ENCODE measurements at places on chromosomes 6 and 20.

DNA sequence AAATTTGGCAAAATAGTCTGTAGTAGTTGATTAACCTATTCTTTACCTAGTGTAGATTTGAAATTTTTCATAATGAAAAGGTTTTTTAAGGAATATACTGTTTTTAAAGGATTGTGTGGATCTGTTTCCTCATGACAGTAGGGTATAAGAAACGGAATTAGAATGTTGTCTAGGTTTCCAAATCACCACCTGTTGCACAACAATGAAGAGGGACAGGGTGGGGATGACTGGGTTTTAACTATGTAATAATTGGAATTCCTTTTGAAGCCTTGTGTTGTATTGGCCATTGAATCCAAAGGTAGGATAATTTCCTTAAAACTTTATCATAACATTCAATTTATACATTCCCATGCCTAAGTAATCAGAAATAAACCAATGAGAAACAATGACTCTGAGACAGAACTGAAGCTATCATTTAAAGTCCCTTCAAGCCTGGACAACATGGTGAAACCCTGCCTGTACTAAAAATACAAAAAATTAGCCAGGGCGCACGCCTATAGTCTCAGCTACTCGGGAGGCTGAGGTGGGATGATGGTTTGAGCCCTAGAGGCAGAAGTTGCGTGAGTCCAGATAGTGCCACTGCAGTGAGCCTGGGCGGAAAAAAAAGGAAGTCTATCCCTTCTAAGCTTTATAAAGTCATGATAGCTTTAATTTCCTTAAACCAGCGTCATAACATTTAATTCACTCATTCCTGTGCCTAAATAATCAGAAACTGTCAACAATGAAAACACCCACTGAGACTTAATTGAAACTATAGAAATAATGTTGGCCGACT, 18.3 kb upstream of the SLC17A5 start:
- no peak for DNase-seq

- peak; percentile 80 for DNase-seq
Measured at GRCh38 chr20:11891776-11892545, 25.7 kb upstream of the BTBD3 start.

- no peak for DNase-seq
Measured at GRCh38 chr6:68628161-68628560, 6.9 kb upstream of the ADGRB3 start.

- DNase-seq = no peak
Measured at GRCh38 chr6:139760128-139760527, 385.7 kb upstream of the CITED2 start.

DNA sequence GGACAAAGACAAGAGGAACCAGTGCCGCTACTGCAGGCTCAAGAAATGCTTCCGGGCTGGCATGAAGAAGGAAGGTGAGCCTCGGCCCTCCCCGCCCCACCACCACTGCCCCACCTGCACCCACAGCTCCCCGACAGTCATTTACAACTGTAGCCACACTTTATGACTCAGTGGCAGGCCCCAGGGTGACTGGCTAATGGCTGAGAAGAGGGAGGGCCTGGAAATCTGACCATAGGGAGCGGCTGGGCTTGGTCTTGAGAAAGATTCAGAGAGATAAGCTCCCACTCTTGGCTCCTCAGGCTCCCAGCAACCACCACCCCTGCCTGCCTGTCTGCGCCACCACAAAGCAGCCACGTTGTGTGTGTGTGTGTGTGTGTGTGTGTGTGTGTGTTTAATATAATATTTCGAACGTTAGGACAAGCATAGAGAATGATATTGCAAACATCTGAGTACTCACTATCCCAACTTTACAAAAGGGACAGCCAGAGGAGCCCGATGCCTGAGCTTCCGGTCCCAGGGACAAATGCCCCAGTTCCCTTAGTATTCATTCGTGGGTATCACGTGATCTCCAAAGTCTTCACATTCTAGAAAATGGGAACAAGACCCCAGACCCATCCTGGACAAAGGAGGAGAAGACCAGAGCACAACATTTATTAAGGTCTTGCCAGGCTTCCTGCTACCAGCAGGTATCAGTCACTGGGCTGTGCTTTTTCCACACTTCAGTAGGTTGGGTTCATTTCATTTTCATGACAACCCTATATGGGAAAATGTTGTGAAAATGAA, 52.1 kb downstream of the HNF4A start:
- no peak for DNase-seq

DNA sequence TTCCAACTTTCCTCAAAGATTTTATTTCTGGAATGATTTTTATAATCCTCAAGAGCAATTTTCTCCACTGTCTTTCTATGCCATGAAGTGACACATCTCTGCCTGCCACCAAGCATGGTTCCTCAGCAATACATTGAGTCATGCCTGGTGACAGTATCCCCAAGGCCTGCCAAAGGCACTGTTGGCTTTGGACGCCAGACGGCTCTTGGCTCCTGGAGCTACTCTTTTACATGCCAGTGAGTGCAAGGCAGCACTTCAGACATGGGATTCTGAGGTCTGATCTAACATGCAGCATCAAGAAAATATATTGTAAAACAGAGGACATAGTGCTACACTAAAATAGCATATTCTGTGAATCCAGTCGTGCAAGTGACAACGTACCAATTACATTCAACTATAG, 20.1 kb upstream of the PLEKHG1 start:
- no peak for DNase-seq

GRCh38 chr6:108576709-108577108, 16.0 kb downstream of the FOXO3 start:
- DNase-seq = no peak

DNA sequence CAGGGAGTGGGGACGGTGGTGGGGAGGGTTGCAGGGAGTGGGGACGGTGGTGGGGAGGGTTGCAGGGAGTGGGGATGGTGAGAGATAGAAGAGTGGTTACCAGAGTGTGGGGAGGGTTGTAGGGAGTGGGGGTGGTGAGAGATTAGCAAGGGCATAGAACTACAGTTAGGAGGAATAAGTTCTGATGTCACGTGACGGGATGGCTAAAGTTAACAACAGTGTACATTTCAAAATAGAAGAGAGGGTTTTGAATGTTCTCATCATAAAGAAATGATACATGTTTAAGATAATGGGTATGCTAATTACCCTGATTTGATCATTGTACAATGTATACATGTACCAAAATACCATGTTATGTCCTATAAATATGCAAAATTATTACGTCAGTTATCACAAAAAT, 57.6 kb upstream of the FRMD1 start:
- DNase-seq = no peak

DNA sequence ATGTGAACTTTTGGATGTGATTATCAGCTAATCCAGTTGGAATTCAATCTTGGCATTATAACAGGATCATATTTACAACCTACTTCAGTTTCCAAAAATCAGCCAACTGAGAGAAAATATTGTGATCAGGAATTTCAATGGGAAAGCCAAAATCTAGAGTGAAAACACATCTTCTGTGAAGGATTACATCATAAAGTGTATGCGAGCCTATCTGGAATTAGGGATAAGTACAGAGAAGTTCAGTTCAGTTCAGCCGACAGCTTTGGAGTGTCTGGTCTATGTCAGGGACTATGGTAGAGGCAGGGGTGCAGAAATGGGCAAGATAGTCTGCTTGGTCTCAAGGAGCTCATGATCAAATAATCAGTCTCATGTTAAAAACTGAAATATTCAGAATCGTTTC, 12.3 kb upstream of the PRIM2 start:
- DNase-seq = no peak

DNA sequence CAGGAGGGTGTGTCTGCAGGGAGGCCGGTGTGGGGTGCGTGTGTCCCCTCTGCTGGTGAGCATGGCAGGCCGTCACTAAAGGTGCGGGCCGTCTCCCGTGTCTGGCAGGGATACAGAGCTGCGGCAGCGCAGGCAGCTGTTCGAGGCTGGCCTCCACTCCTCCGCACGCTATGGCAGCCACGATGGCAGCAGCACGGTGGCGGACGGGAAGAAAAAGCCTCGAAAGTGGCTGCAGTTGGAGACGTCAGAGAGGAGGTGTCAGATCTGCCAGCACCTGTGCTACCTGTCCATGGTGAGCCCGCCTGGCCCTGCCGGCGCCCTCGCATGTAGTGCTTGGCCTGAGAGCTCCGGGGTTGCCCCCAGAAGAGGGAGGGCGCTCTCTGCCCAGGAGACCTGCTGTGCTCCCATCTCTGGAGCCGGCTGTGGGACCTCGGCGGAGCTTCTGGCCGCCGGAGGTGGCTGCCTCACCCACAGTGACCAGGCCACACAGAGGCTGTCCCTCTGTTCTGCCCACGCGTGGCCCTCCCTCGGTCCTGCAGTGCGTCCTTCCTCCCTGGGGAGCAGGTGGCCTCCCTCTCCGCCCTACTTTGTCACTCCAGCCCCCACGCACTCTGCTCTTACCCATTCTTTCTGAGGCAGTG, 149.6 kb downstream of the DTNBP1 start:
- DNase-seq = no peak

DNA sequence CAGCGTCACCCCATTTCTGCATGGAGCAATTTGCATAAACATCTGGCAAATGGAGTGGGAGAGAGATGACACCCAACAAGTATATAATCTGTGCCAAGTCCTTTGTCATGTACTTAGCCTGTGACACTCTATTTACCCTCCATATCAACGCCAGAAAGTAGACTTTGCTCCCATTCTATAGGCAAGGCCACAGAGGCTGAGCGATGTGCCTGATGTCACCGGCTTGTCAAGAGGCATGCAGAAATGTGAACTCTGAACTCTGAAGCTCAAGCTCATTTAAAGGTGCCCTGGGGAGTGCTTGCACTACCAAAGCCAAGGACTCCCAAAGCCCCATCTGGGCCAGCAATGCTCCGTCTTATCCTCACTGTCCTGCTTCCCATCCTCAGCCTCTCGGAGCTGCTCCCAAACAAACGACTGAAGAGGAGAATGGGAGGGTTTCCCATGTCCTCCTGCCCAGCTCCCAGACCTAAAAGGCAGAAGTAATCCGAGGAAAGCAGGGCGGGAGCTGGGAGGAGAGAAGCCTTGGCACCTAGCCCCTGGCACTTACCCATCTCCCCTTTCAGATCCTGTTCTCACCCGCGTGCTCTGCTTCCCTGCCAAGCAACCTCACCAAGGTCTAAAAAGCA, 9.2 kb downstream of the CPNE5 start:
- DNase-seq = no peak

- DNase-seq = no peak
Measured at GRCh38 chr6:149154261-149154821, 163.2 kb upstream of the TAB2 start.

DNA sequence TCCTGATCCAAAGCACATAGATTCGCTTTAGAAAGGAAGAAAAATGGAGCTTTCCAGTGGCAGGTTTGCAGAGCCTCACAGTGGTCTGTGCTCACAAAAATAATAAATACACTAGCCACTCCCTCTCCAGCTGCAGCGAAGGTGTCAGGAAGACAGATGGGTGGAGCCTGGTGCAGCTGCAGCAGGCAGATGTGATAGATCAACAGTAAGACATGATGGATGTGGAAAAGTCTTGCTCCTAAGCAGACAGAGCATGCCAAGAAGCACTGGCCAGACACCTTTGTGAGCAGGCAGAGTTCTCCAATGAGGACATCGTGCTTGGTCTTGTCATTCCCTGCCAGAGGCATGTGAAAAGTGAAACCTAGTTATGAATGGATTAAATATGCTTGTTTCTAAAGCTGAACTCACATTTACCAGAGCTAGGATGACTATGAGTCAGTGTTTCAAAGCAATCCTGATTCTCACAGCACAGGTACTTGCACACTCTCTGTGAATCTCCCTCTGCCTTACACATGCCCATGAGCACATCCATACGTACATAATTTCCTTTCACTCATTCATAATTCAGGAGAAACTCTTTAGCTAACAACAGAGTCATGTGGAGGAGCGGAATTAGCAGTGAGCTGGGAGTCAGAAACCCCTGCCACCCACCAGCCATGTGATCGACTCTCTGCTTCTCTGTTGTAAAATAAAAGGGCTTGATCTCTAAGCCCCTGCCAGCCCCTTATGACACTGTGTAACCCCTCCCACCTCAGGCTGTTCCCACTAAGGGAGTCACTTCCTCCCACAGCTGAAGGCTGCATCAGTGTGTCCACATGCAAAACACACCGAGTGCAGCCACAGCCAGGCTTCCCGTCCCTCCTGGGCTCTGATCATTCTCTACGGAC, 111.2 kb downstream of the SCML4 start:
- DNase-seq = no peak

- DNase-seq = no peak
Measured at GRCh38 chr6:53673162-53673727, 7.7 kb upstream of the KLHL31 start.

- no peak for DNase-seq
Measured at GRCh38 chr6:16265351-16266341, 27.3 kb downstream of the GMPR start.

GRCh38 chr20:10832141-10832540, 158.3 kb upstream of the JAG1 start:
- DNase-seq = no peak

- DNase-seq = no peak
Measured at GRCh38 chr6:39847221-39847620, 55.0 kb downstream of the DAAM2 start.

DNA sequence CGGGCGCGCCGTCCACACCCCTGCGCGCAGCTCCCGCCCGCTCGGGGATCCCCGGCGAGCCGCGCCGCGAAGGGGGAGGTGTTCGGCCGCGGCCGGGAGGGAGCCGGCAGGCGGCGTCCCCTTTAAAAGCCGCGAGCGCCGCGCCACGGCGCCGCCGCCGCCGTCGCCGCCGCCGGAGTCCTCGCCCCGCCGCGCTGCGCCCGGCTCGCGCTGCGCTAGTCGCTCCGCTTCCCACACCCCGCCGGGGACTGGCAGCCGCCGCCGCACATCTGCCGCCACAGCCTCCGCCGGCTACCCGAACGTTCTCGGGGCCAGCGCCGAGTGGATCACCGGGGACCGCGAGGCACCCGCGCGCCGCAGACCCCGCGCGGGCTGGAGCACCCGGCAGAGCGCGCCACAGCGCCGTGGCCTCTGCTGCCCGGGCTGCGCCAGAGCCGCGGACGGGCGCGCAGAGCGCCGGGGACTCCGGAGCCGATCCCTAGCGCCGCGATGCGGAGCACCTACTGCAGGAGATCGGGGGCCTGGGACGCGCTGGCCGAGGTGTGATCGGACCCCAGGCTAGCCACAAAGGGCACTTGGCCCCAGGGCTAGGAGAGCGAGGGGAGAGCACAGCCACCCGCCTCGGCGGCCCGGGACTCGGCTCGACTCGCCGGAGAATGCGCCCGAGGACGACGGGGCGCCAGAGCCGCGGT, at the start of gene BMP2:
BMP2 (plus strand) TSS at position 151 of the 692 bp plus-strand sequence. CDS start 2,441 bp downstream, outside the sequence.
- no peak for DNase-seq

All from SHP77 treated with DMSO at 0.1 percent for 48 hours (cell line).